ENCODE measurements at places on chromosomes 6 and 20.
A peak's percentile ranks its signal among the peaks of the same experiment; 100 is the strongest.

DNA sequence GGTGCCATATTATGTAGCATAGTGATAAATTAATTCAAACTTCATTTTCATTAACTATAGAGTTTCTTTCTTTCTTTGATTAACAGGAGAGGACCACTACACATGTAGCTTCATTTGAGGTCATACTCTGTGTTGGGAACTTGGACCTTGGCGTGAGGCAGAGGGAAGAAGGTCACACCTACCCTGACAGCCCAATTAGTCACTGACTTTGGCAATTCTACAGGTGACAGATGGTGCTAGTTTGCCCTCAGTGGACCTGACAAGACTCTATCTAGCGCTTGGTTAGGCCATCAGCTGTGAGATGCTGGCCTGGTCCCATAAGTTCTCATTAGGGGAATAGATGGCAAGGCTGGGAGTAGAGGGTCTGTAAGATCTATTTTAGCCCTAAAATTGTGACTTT is 14.2 kb downstream of the SLX4IP start:
- no peak for DNase-seq

DNA sequence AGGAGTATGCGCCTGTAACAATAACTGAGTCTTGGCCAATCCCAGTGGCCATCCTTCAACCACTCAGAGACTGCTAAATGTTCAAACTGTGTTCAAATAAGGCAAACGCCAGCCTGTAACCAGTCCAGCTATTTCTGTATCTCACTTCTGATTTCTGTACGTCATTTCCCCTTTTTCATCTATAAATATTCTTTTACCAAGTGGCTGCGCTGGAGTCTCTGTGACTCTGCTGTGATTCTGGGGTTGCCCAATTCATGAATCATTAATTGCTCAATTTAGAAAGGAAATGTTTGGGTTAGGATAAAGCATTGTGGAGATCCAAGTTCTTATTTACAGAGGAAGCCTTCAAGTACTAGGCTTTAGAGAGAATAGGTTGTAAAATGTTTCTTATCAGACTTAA is 89.8 kb upstream of the UST start:
- no peak for DNase-seq

DNA sequence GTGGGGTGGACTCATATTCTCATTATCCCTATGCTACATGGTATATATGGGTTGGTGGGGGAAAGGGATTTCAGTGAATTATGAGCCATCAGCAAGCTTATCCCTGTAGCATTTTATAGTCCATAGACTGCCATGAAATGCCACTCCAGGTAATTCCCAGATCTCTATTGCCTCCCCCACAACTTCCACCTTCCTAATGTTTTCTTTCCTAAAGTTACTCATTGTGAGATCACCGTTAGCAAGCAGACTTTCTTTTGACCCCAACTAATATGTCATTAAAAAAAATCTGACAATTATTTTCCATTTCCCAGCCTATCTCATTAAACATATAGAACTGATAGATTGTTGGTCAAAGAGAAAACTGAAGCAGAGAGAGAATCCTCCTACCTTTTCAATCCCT is 40.7 kb upstream of the TBX18 start:
- no peak for DNase-seq

DNA sequence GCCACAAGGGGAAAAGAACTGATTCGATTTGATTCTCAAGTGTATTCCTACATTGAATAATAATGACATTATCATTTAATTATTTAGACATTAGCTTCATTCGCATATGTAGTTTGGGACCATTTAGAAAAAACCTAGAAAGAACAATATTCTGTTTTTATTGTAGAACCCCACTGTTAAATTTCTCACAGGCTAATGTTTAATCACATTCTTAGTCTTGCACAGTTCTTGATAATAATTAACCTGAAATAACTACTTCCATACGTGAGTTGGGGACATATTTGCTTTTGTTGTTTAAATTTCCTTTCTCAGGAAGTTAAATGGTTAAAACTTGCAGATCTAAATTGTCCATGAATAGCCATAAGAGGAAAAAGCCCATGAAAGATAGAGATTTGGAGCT is 275.2 kb downstream of the TFAP2B start:
- no peak for DNase-seq

DNA sequence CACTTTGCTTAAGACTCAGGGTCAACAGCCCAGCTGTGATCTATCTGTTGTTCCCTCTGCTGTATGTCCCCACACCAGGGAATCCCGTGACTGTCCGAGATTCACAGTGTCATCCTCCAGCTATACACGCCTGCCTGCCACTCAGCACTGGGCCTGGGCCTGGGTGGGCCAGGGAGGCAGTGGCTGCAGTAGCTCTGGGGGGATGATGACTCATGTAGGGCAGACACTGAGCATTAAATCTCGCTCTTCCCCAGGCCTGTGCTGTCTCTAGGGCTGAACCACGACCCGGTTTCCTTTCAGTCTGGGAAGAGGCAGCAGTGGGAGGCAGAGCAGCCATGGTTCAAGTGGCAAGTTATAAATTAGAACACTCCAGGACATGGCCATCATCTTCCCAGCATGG is 173.9 kb downstream of the LRFN2 start:
- DNase-seq = no peak

DNA sequence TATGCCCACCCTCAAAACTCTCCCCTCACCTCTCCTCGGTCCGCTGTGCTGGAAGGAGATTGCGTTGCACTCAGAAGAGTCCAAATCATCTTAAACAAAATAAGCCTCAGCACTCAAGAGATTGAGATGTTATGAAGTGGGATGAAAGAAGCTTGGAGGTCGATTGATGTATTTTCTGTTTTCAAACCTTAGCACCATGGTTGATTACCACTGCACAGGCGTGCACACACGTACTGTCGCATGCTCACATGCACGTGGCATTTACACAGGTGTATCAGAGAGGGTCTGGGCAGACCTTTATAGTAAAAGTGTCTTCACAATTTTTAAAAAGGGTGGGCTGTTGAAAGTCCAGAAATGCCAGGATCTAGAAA is 612 bp upstream of the AGPAT4 start:
- DNase-seq = no peak

DNA sequence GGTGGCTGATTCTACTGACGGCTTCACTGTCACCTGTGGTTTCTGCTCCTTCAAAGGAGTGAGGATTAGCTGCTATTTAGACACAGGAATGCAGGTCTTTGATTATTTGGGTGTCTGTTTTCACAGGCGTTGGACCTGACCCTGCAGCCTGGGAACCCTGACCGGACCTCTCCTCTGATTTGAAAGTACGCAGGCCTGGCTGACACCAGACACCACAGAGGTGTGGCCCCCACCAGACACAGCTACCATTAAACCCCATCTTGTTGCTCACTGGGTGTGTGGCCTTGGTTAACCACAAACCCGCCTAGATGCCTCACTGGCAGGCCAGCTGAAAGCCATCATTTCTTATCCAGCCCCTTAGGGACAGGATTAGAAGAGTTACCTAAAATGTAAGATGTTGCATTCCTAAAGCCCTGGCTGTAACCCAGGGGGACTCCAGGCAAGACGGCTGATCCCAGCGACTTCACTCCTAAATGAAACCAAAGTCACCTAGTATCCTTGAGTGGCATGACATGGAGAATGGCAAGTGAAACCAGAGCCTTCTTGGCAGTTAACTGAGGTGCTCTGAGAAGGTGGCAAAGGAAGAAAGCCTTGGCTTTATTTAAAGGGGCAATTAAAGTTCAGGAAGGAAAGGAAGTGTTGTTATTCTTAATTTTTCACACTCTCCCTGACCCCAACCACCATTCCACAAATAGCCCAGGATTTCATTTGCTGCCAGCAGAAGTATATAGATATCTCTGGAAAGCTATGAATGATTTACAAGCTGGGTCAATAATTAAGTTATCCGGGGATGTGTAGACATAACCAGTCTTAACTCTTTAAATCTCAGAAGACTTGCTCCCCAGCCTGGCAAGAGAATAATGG is 169.9 kb downstream of the QRSL1 start:
- peak; percentile 11 for DNase-seq

DNA sequence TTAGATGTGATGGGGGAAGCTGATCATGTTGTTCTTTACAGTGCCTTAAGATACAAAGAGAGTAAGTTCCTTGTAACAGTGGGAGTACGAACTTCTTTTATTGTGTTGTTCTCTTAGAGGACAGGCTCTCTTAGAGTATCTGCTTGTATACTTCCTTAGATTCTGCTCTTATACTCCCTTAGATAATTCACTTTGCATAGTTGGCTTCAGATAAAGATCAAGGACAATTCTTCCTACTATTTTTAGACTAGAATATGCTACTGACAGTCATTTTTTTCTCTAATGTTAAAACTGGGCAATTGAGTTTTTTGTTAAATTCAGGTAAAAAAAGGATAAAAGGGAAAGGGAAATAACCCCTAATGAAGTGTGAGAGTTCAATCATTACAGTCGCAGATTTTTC is 138.7 kb downstream of the MYB start:
- no peak for DNase-seq

DNA sequence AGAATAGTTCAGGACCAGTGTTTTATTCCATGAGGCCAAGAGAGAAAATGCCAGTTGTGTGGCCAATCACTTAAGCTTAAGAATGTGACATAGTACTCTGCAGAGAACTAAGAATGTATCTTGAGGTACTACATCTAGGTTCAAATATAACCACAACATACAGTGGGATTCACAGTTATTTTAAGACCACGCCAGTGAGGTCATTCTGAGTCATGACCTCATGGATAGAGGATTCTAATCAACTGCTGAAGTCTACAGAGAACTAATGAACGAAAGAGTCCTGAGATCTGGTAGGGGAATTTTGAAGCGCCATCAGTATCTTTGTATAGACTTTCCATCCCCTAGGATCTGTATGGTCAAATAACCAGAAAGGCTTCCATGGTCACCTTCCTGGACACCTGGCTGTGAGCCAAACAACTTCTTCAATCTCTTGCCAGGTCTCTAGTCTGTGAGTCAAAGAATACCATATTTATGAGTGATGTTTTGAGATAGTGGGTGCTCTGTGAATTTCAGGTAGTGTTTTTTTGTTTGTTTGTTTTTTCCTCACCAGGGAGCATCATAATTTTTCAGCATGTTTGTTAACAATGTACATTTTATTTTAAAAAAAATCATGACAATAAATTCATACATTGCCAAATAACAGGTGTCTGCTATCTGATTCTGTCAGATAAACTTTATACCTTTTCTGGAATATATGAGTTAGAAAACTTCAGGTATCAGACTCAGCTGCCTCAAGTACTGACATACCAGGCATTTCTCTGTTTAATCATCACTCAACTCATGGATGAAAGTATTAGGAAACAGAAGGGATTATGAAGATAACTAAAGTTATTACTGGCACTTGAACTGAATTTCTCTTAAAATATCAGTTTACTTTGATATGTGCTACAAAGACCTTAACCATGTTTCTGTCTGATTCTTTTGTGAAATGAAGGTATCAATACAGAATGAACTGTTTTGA is 217.9 kb downstream of the PLCB4 start:
- no peak for DNase-seq

DNA sequence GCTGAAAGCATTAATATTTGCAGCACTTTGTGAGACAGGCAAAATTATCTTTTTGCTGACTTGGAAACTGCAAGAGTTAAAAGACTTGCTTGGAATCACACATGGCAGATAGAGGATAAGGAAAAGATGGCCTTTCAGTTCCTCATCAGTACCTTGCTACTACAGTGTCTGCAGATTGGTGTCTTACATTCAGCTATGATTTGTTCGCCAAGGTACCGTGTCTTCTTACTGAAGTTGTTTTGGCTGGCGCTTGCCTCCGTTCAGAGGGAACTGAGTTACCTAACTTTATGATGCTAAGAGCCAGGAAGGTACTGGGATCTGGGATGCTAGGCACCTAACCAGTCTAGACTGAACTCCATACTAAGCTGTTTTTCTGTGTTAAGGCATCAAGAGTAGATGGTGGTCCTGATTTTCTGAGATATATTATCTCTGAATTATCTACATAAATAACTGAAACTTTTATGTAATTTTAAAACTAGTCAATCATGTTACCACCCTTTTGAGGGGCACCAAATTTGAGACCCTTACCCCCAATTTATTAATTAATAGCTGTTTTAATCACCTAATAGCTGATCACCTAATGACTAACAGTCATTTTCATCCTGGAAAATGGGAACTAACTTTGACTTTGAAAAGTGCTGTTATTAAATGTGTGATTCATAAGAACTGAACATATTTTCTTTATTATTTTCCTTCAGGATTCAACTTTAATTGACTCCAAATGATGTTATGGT is 2.5 kb downstream of the WTAP start:
- no peak for DNase-seq

GRCh38 chr6:105014448-105014847 is 57.5 kb downstream of the LIN28B start:
- no peak for DNase-seq

DNA sequence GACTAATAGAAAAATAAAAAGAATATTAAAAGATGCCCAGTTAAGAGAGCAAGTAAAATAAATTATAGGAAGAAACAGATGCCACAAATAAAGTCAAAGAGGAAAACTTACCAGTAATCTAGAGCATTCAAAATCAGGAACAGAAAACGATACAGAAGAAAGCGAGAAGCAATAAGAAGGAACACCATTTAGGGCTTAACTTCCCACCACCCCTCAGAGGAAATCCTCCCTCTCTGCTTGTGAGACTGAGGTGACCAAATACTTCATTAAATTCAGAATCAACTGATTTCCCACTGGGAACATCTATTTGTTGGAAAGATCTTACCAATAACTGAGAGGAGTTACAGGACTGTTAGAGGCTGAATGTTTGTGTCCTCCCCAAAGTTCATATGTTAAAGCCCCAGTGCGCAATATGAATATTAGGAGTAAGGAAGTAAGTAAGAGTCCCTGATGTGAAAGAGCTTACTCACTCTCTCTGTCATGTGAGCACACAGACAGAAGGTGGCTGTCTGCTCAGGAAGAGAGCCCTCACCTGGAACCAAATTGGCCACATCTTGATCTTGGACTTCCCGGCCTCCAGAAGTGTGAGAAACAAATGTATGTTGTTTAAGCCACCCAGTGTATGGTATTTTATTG is 19.5 kb downstream of the KATNA1 start:
- no peak for DNase-seq

DNA sequence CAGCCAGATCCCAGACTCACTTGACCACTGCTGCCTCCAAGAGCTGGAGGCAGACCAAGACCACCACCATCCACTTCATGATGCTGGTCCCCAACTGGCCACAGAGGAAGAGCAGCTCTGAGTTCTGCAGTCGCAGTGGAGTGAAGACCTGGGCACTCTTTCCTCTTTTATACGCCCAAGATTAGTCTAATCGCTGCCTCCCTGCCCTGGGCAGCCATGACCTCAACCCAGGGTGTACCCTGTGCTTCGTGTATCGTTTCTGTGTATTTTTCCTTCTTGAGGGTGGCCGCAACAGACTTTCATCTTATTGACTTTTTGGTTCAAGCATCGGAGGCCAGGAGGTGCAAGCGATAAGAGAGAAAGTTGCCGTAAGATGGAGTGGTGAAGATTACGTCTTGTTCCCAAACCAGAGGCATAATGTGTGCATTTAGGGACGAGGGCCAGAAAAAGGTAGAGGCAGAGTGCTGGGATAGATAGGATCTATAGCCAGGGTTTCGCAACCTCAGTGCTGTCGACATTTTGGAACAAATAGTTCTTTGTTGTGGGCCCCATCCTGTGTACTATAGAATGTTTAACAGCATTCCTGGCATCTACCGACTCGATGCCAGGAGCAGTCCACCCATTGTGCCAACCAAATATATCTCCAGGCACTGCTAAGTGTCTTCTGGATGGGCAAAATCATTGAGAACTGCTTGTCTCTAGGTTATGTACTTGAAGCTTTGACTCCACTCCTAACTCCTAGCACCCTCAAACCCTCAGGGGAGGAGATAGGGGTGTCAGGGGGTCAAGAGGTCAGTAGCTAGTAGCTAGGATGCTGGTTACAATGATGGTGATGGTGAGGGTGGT is at the start of gene PGC:
Gene PGC, minus strand, starts transcription at position 142 of the 846 bp plus-strand sequence. Its CDS starts 63 bp downstream, at position 79.
- no peak for DNase-seq

GRCh38 chr20:10322073-10323012 is 103.7 kb downstream of the SNAP25 start:
- DNase-seq = no peak

Data from posterior cingulate gyrus (tissue), 11 donors.